ENCODE measurements at places on chromosomes 3 and 15. TPM values are rescaled to one million over a fixed set of nuclear protein-coding genes. Genes with fewer than 3 reads are reported as not detected.

Gene ZCWPW2
- 3.3 TPM for polyA plus RNA-seq

DNA sequence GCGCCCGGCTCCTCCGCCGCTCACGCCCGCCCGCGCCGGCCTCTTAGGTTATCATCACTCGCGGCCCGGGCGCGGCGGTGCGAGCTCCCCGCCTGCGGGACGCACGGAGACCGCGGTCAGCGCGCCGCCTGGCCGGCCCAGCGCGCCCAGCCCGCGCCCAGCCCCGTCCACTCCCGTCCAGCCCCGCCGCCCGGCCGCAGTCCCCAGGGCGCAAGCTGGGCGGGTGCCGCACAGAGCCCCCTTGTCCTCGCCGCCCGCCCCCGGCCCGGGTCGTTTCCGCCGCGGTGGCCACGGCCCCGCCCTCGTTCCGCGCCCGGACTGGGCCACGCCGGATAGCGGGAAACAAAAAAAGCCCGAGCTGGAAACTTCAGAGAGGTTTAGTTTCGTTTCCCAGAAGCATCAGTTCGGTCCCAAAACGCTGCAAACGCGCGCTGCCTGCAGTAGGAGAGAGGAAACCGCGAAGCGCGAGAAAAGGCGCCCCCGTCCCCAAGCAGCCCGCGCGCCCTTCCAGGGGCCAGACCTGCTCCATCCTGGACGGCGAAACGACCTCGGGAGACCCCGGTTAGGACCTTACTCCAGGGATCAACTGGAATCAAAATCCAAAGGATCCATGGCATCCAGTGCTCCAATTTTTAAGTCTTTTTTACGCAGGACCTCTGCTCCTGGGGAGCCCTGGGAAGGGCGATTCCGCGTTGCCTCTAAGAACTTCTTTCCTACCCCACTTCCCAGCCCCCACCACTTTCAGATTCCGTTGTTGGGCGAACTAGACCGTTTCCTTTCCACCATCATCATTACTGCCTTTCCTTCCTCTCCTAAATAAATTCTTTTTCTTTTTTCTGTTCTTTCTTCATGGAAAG lies at the start of gene ATP10A:
Gene ATP10A (minus strand): TSS at position 217 of the 857 bp plus-strand sequence. CDS start 231 bp downstream, outside the sequence.
- peak; percentile 71 for DNase-seq

- DNase-seq: no peak
Observed at GRCh38 chr15:37339856-37340255, 239.5 kb upstream of the MEIS2 start.

DNA sequence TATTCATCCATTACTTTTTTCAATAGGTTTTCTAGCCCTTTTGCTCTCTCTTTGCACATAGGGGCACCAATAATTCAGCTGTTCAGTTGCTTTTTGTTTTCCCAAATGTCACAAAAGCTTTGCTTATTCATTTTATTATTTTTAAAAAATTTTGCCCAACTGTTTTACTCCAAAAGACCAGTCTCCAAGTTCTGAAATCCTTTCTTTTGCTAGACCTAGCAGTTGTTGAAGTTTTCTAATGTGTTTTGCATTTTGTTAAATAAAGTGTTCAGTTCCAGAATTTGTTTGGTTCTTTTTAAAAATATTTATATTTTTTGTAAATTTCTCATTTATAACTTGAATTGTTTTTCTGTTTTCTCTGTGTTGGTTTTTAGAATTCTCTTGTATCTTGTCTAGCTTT lies 1227.3 kb downstream of the ROBO2 start:
- no peak for DNase-seq

- DNase-seq: no peak
Observed at GRCh38 chr15:86375733-86376280, 296.1 kb downstream of the AGBL1 start.

DNA sequence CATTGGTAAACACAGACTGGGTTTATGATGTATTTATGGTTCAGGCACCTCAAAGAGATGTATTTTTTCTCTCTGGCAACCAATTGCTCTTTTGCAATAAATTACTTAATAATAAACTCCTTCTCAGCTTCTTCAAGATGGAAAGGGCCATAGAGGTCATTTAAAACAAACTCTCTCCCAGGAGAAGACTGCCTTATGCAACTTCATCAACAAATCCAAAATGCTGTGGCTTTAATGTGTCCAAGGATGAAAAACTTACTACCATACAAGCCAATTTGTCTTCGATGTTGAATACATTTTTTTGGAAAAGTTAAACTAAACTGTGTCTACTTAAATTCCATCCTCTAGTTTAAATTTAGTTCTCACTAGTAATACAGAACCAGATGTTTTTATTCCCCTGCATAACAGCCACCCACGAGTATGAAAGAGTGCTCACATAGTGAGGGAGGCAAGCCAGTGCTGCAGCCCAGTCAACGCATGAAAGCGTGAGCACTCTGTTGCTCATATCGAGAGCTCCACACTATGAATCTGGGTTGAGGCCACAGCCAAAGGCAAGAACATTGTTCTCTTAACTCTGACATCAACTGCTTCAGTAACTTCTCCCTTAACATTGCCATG lies 761.3 kb upstream of the GRM7 start:
- DNase-seq: peak; percentile 60

DNA sequence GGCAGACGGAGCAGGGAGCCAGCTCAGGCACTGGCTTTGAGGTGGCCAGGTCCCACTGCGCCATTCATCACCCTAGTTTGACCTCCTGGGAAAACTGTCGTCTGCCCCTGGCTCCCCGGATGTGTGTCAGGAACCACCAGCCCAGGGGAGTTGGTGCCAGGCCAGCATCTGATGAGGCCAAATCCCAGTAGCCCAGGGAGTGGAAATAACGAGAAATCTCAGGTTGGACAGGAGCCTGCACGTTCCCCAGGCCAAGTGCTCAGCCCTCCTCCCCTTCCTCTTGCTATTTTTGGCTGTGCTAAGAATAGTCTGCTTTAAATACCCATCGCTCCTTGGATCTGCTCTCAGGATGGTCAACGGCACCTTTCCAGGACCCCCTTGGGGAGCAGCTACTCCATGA lies 93.1 kb upstream of the RPL32 start:
- peak; percentile 63 for DNase-seq

DNA sequence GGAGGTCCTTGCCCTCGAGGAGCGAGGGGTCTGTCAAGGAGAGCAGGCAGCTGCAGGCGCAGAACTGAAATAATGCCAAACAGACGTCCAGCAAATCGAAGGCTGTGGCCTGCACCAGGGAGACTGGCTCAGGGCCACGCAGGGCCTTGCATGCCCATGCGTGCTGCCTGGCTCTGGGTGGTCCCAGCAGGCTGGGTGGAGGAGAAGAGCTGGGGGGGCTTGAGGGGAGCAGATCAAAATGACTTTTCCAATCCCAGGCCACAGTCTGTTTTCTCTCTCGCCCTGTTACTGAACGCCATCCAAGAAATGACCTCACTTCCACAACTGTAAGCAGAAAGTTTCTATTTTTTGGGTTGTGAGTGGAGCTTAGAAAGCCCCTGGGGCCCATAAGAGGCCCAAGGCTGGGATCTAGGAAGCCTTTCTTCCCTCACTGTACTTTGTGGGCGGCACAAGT lies 96.9 kb upstream of the RPL32 start:
- DNase-seq: peak; percentile 94

Gene ONECUT1
- polyA plus RNA-seq: not detected

DNA sequence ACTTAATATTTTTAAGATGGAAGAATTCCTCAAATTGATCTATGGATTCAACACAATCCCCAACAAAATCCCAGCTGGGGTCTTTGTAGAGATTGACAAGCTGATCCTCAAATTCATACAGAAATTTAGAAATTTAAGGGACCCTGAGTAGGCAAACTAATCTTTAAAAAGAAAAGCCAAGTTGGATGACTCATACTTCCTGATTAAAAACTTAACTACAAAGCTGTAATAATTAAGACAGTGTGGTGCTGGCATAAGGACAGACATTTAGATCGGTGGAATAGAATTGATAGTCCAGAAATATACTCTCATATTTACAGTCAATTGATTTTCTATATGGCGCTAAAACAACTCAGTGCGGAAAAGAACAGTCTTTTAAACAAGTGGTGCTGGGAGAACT lies 11.6 kb downstream of the FAM162A start:
- DNase-seq: no peak

DNA sequence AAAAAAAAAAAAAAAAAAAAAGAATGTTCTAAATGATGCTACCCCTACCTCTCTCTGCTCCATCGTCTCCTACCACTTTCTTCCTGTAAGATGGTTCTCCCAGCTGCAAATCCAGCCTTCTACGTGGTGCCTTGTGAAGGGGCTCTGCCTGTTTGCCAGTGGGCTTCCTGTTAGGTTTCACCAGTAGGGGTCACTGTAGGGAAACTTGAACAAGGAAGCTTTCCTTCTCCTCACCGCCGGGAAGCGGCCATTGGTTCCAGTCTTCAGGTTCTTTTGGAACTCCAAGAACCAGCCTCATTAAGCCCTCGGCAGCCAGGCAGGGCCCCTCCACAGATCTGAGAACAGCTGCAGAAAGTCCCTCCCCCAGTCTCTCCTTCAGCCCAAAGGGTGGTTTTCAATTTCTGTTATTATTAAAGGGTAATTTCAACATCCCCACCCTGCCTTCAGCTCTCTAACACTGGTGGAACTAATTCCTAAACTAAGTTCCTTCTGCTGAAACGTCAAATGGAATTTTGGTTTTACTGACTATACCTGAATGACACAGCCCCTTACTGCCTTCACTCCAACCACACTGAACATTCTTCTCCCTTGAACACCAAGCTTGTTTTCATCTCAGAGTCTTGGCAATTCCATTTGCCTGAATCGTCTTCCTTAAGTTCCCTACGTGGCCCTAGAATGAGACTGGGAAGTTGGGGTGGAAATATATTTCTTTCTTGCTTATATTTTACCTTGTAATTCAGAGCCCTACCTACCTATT lies 13.5 kb downstream of the MCCC1 start:
- DNase-seq: no peak

Data from muscle of arm (tissue), 14 donors.